ENCODE measurements at places on chromosomes 6 and 20.

- no peak for DNase-seq
Observed at GRCh38 chr20:58630063-58630462, 21.0 kb upstream of the STX16 start.

DNA sequence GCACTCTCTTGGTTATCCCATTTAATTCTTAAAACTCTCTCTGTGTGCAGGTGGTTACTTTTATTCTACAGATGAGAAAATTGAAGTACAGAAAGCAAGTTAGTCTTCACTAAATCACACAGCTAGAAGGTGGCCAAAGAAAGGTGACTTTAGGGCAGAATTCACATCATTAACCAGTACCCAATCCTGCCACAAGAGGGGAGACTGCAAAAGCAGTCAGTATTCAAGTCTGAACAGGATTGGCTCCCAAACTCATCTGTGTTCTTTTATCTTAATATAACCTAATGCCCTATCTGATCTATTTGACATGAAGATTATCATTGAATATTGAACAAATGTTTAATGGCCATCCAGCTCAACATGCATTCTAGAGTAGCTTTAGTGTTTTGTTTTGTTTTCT lies 225.3 kb upstream of the FAM83B start:
- no peak for DNase-seq

DNA sequence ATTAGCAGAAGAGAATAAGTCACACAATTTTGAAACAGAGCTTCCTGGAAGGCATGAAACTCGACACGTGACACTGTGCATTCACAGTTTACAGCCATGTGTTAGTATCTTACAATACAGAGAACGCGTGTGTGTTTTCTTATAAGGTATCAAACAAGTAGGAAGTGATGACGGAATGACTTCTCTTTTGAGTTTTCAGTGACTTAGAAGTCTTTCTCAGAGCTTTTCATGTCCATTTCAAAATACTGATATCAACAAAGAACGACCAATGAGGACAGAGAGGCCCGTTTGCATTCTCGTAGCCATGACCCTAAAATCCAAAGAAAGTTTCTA lies 36.6 kb upstream of the DUSP22 start:
- DNase-seq = no peak

GRCh38 chr20:54431156-54431944 lies 44.0 kb upstream of the DOK5 start:
- DNase-seq = no peak

DNA sequence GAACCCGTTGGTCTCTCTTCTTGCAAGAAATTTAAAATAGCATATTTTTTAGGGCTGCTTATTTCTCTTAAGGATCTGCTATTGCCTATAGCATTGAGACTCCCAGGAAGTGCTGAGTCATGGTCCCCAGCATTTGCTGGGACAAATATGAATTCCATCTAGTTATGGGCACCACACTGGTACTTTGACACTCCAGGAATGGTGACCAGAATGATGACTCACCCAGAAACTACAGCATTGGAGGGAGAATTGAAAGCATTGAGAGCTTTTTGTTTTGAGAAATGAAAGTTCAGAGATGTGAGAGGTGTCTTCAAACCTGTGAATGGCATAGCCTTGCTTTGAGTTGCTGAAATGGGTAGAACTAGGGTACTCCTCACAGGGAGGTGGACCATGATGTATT lies 699.7 kb downstream of the DHX35 start:
- DNase-seq = no peak

DNA sequence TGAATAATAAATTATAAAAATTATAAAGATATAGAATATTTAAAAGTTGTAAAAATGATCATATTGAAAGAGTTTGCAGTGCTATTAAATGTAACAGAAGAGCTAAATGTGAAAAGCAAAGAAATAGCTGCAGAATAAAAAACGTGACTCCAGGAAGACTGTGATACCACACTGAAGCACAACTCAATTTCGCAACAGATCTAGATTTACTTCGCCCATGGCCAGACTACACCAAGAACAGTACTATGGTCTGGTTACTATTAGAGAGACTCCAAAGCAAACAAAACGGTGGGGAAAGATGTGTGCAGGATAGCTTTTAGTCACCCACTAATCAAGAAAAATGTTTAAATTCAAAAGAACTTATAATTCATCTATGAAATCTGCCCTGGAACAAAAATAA lies 1.9 kb downstream of the CHD6 start:
- no peak for DNase-seq

DNA sequence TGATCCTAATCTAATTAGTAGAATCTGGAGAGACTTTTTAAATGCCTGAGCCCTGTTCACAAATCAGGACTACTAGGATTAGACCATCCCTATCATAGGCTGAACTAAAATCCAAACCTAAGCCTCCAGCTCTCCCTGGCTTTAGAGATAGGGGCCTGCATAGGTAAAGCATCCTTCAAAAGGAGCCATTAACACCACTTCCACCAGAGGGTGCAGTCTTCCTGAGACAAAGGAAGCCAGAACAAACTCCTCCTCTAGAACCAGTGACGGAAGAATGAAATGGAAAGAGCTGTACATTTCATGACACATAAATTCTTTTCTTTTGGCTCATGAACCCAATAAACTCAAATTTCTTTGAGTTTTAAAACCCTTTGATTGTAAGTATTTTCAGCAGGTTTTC lies 291.2 kb upstream of the ADGRB3 start:
- DNase-seq = no peak

GRCh38 chr20:7503501-7503900 lies 436.8 kb downstream of the HAO1 start:
- DNase-seq = no peak

- no peak for DNase-seq
Observed at GRCh38 chr6:166592821-166593220, 6.3 kb upstream of the RAMACL start.

- no peak for DNase-seq
Observed at GRCh38 chr20:23508449-23509229, 17.7 kb downstream of the CST8 start.

GRCh38 chr20:10454151-10454750 lies 19.1 kb downstream of the SLX4IP start:
- no peak for DNase-seq

GRCh38 chr6:11688425-11688709 lies 90.2 kb downstream of the ADTRP start:
- no peak for DNase-seq

- DNase-seq = no peak
Observed at GRCh38 chr20:36234771-36235320, 1.4 kb upstream of the AAR2 start.

DNA sequence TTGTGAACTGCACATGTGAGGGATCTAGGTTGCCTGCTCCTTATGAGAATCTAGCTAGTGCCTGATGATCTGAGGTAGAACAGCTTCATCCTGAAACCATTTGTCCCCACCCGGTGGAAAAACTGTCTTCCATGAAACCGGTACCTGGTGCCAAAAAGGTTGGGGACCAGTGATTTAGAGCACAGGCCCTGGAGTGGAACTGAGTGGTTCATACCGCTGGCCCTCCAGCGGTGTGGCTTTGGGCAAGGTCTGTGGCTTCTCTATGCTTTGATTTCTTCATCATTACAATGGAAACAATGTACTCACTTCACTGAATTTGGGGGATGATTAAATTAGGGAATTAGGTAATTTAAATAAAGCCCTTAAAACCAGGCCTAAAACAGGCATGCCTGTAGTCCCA lies 36.3 kb downstream of the CD164 start:
- no peak for DNase-seq

DNA sequence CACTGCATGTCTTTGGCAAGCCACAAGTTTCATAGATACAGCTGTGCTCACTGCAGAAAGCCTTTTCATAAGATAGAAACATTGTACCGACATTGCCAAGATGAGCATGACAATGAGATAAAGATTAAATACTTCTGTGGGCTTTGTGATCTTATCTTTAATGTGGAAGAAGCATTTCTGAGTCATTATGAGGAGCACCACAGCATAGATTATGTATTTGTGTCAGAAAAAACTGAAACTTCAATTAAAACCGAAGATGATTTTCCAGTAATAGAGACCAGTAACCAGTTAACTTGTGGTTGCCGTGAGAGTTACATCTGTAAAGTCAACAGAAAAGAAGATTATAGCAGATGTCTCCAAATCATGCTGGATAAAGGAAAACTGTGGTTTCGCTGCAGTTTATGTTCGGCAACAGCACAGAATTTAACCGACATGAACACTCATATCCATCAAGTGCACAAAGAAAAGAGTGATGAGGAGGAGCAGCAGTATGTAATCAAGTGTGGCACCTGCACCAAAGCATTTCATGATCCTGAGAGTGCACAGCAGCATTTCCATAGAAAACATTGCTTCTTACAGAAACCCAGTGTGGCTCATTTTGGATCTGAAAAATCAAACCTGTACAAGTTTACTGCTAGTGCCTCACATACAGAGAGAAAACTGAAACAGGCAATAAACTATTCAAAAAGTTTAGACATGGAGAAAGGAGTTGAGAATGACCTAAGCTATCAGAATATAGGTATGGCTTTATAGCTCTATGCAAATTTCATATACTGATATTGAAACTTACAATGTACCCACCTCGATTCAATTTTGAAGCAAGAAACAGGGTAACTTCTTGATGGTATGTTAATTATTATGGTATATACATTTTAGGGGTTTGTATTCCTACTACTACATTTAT lies 23.9 kb upstream of the BAG2 start:
- DNase-seq = no peak

DNA sequence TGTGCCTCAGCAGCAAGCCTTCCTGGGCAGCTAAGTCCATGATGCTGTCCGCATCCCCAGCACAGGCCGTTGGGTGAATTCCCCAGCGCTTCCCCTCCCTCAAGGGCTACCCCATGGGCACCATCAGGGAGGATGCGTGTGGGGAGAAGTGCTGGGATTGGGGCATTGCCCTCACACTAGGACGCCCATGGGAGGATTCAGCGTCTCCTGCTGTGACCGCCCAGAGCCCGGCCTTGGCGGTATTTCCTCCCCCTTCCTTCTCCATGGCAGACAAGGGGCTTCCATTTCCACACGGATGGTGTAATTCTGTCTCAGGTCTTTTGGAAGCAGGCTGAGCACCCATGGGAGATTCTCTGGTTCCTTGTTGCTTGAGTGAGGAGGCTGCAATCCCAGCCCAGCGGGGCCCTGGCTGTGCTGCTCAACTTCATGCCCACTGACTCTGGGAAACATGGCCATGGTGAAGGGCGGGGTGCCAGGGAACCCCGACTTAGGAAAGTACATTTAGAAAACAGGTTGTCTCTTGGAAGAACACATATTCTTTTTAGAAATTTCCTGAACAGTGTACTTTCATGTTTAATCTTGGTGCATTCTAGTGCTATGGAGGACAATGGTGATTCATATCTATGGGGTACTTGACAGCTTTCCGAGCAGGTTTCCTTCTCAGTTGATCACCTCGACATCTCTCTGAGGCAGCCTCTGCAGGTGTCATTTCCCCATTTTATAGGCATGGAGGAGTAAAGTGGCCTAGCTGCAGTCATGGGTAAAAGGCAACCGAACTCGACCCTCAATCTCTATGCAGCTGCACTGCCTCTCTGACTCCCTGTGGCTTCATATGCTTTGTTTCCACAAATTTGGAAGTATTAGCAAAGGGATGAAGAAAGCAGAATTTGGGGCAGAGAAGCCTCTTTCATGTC lies 178.2 kb upstream of the CST7 start:
- no peak for DNase-seq

DNA sequence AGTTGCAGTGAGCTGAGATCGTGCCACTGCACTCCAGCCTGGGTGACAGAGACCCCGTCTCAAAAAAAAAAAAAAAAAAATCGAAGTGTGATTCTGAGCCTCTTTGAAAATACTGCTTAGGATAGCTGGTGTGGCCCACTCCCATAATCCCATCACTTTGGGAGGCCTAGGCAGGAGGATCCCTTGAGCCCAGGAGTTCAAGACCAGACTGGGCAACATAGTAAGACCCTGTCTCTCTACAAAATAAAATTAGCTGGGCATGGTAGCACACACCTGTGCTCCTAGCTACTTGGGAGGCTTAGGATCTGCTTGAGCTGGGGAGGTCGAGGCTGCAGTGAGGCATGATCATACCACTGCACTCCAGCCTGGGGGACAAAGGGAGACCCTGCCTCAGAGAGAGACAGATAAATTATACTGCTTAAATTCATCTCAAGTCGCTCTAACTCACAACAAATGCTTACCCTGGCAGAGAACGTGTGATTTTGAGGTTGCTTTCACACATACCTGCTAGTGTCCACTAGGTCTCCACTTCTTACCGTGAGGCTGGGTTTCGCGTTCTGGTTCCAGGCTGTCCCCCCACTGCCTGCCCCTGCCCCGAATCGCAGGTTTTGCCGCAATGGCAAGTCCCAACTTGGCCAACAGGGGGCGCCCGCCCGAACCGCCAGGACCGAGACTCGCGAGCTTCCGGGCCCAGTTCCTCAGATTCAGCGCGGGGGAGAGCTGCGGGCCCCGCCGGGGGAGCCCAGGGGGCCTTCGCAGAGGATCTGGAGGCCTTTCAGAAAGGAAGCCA lies 12.3 kb upstream of the TMC2 start:
- DNase-seq = peak; percentile 82

DNA sequence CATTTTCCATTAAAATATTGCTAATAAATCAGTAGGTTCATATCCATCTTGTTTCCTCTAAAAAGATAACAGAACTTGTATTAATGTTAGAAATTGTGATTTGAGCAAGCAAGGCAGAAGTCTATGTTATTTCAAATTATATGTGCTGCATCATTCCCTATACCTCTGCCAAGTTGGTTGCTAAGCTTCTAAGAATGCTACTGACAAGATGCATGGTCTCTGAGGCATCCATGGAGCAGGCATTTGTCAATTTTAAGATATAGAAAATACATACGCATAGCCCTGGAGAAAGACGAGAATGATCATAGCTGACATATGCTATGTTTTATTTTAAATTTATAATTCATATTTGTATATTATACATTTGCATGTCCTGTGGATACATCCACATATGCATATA lies 168.3 kb upstream of the THEMIS start:
- no peak for DNase-seq

DNA sequence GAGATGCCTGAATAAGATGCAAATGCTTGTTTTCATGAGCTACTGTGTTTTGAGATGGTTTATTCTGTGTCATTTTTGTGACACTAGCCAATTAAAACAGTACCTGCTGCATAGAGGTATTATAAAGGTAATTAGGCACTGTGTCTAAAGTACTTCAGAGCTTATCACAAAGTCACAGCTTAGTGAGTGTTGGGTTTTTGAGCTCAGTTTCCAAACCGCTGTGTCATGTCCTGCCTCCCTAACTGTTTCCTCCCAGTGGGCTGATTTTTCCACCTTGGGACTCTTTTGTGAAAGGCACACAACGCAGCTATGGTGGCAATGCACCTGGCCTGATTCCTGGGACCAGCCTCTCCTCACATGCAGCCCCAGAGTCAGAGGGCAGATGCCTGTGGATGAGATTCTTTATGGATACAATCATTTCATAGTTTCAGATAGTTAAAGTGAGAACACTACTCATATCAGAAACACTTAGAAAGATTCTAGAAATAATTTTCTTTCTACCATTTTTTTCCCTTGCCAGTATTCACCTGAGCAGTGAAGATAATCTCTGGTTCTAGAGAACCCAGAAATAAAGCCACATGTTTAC lies 41.3 kb upstream of the TAGAP start:
- DNase-seq = no peak

- DNase-seq = no peak
Observed at GRCh38 chr20:25452333-25452732, 44.9 kb downstream of the GINS1 start.

All from stimulated activated CD4-positive, alpha-beta T cell treated with anti-CD3 and anti-CD28 coated beads, Interleukin-2, amount 100 ng/mL, for 4 hours (primary cell).